CD4-positive, alpha-beta T cell treated with Interleukin-4 for 4 hours (primary cell): ENCODE measurements at places on chromosomes 16 and 17.

DNA sequence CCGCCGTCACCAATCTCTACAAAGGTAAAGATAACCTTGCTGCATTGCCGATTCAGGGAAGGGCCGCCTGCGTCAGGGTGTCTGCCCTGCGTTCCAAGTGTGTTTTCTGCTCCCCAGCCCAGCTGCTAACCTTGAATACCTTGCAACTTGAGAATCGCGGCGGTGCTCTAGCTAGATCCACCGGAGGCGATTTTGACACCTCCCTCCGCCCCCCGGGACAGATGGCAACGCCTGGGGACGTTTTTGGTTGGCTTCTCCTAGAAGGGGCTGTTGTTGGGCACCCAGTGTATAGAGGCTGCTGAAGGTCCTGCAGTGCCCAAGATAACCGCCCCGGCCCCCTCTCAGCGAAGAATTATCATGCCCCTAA, 1.5 kb downstream of the HAPSTR1 start:
- DNase-seq, result no peak

DNA sequence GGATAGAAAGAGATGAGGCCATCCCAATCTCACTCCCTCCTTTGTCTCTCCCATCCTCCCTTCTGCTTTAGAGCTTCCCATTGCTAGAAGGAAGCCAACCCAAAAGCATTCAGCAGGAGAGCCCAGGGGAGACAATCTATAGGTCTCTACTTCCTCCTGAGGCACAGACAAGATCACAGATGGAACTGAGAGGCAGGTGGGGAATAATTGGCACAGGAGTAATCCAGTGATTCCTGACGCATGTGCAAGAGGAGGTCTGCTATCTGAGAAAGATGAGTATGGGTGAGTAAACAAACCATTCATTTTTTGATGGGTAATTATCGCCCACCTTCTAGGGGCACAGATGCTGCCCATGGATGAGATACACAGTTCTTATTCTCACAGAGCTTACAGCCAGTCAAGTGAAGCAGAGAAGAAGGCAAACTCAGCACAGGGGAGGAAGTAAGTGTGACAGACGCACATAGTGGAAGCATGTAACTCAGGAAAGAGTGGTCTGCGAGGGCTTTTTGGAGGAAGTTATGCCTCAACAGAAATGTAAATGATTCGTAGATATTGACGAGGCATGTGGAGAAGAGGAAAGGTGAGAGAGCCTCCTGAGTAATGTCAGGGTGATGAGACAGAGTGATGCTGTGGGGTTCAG, 88.9 kb upstream of the HLF start:
- DNase-seq, result no peak

DNA sequence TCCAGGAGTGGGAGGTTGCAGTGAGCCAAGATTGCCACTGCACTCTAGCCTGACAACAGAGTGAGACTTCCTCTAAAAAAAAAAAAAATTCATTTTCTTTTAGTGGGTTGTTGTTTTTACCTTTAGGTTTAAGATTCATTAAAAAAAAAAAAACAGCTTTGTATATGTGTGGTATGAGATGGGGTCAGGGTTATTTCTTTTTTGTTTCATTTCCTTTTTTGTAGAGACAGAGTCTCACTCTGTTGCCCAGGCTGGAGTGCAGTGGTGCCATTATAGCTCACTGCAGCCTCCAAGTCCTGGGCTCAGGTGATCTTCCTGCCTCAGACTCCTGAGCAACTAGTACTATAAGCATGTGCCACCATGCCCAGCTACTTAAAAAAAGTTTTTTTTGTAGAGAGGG, 47.0 kb downstream of the BCAS3 start:
- DNase-seq, result no peak

DNA sequence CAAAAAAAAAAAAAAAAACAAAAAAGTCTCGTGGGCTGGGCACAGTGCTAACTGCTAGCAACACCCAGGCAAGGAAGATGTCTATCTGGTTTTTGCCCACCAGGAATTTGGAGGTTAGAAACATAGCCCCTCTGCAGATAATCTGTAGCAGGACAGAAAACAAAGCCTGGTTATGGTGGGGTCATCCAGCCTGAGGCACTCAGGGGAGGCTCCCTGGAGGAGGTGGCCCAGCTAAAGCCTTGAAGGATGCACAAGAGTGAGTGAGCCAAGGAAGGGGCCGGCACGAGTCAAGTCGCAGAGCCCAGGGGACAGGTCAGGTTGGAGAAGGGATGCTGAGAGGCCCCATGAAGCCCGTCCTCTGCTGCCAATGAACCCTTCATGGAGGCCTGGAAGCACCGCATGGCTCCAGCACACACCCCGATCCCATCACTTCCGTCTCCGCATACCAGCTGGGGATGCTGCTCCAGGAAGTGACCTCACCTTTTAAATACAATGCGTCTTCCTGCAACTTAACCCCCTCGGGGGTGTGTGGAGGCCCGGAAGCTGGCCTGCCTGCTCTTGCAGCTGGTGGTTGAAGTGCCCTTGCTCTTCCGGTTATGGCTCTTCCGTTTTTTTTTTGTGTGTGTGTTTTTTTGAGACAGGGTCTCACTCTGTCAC, 86.5 kb downstream of the ENGASE start:
- no peak for DNase-seq

DNA sequence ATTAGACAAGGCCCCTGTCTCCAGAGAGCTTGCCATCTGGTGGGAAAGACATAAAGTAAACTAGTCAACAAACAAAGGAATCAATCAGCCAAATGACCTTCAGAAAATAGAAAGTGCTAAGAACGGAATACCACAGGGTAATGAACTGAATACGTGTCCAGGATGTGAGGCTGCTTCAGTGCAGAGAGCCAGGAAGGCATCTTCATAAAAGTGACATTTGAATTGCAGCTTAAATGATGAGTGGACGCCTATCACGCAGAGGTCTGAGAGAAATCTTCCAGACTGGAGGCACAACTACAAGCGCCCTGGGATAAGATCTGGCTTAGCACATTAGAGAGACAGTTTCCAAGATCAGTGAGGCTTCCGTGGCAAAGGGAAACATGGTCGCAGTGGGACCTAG, 574.1 kb upstream of the CDH8 start:
- no peak for DNase-seq

GRCh38 chr17:9218911-9219310, 197.6 kb downstream of the NTN1 start:
- DNase-seq, result no peak

DNA sequence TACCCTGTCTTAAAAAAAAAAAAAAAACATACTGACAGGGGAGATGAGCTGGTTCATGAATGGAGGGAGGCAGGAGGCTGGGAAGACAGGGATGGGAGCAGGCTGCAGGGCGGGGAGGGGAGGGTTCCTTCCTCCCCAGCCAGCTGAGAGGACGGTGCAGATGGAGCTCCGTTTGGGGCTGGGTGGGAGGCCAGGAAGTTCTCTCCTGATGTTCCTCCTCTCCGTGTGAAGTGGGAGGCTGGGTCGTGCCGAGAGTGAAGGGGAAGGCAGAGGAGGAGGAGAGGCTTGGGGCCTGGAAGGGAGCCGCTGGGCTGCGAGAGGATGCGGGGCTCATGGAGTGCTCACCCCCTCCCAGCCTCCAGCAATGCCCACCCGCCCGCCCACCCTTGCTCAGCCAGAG, 21.3 kb downstream of the SBK1 start:
- no peak for DNase-seq

- no peak for DNase-seq
These were observed 70.5 kb downstream of the DNAH17 start for GRCh38 chr17:78506454-78507309.

GRCh38 chr17:33874617-33875060, 380.4 kb upstream of the CCL2 start:
- DNase-seq, result no peak

- DNase-seq, result no peak
These were observed 13.3 kb upstream of the ATP6V0C start for GRCh38 chr16:2500430-2500917.

- no peak for DNase-seq
These were observed 8.9 kb downstream of the SLC5A11 start for GRCh38 chr16:24854607-24855171.
